ENCODE measurements at places on chromosomes 5 and 9.

DNA sequence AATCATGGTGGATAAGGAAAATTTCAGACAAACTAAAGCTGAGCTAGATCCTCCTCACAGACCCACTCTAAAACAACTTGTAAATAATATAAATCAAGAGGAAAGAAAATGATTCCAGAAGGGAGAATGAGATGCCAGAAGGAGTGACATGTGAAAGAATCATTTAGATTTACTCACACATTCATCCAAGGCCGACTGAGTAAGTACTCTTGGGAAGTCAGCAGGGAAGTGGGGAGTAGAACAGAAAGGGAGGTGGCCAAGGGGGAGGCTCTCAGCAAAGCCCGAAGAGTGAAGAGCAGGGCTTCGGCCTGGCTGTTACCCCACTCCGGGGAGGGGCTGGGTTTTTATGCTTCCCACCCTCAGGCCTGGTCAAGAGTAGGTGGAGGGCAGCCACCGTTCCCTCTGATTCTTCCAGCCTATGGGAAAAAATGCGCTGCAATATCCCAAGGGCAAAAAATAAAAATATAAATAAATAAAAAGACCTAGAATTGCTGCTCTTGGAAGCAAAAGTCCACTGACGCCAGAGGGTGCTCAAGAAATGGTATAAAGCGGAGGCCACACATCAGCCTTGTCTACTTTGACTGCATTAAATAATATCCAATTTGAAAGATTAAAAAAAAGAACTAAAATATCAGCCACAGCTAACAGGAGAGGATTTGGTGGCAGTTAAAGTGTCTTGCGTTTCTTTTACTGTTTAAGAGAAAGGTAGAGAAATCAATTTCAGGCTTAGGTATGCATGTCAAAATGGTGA, 110.2 kb upstream of the COL5A1 start:
- DNase-seq, result no peak

DNA sequence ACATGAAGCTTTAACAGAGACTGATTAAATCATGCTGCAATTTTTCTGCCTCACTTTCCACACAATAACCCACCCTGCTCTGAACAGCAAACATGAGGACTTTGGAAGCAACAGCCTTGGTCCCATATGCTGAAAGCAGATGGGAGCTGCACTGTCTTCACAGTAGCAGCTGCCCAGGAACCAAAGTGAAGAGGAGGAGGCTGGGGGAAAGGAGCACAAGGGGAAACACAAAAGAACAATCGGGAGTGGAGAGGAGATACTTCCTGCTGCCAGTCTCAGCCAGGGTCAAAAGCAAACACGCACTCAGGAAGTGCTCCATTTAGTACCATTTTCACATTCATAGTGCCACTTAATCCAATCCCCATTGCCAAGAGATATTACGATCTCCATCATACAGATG, 183.3 kb upstream of the PUM3 start:
- DNase-seq, result no peak

- no peak for DNase-seq
Measured at GRCh38 chr5:96226941-96227552, 206.0 kb downstream of the PCSK1 start.

- no peak for DNase-seq
Measured at GRCh38 chr9:97809666-97810344, 43.2 kb upstream of the FOXE1 start.

GRCh38 chr9:99921875-99922710, 15.6 kb downstream of the STX17 start:
- no peak for DNase-seq

DNA sequence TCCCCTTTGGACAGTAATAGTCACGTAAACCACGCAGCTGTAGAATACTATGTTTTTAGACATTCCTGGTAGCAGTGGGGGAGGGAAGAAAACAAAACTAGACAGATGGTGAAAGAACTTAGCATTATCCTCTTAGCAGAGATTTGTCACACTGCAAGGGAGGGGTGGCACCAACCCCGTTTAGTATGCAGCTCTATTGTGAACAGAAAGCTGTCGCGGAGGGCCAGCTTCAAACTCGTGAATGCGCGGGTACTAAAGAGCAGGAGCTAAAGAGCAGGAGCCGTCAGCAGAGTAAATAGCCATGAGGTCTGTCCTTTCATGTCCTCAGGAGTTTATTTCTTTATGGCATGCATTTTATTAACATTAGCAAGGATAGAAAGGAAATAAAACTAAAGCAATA, 141.9 kb upstream of the SLC12A2 start:
- no peak for DNase-seq

DNA sequence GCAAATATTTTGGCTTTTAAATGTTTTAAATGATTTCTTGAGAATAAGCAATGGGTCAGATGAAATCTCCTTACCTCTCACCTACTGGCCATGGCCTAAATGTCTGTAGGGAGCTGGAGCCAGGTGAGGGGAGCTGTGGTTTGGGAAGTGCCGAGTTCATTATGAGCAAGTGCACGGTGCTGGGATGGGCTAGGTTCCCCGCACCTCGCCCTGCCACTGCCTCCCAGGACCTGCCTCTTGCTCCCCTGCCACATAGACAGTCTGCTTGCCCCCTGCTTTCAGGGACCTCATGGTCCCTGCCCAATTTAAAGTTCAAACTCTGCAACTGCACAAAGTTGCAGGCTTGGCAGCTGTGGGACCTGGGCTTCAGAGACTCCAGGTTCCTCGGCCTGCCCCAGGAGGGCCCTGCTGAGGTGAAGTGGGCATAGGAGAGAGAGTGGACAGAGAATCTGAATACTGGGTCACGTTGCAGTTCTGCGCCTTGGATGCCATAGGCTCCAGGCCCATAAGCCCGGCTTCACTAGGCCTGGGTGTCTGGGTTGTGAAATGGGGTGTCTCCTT, 5.4 kb downstream of the OR13J1 start:
- DNase-seq, result no peak

DNA sequence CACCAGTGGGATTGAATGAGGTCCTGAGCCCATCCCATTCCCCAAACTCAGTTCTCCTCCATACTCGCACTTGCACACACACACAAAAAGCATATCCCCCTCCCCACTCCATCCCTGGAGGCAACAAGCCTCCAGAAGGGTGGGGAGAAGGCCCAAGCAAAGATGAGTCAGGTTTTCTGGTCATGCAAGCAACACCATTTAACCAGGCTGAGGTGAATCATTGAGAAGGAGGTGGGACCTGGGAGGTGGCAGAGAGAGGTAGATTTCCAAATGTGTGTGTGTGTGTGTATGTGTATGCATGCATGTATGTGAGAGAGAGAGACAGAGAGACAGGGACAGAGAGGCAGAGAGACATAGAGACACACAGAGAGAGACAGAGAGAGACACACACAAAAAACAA, 185.2 kb upstream of the TRIM32 start:
- no peak for DNase-seq

DNA sequence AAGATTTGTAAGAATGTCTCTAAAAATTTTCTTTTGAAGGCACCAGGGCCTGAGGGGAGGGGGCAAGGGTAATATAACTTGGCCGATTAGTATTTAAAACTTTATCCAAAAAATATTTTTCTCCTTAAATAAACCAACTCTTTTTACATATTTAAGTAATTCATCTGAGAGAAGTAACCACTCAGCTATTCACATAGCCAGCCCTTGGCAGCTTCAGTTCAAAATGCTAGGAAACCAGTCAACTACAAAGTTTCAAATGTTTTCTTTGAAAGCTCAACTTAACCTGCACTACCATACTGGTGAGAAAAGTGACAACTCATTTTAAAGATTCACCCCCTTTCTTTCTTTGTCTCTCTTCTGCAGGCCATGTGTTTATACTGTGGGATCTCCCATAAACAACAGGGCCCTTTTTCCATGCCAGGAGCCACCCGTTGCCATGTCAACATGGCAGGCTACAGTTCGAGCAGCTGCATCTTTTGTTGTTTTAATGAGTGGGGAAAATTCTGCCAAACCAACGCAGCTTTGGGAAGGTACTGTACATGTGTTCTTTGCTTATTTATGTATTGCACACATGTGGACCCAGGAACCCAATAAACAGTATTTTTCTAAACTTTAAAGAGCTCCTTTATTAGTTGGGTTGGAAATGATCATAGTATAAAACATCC, 46.3 kb downstream of the AOPEP start:
- no peak for DNase-seq

DNA sequence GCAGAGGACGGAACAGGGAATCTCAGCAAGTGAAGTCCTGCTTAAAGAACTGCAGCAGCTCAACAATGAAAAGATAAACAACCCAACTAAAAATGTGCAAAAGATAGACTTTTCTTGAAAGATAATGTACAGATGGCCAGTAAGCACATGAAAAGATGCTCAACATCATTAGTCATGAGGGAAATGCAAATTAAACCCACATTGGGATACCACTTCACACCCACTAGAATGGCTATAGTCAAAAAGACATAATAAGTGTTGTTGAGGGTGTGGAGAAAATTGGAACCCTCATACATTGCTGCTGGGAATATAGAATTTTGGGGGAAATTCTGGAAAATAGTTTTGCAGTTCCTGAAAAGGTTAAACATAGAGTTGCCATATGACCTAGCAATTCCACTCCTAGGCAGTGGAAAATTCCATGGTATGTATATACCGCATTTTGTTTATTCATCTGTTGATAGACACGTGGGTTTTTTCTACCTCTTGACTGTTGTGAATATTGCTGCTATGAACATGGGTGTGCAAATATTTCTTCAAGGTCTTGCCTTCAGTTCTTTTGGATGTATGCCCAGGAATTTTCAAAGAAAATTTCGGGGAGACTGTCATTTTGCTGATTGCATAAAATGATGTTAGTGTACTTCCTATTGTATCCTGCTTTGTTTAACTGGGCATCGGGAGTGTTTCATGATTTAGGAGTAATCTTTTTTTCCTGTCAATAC, 7.2 kb downstream of the CNOT8 start:
- DNase-seq, result no peak

DNA sequence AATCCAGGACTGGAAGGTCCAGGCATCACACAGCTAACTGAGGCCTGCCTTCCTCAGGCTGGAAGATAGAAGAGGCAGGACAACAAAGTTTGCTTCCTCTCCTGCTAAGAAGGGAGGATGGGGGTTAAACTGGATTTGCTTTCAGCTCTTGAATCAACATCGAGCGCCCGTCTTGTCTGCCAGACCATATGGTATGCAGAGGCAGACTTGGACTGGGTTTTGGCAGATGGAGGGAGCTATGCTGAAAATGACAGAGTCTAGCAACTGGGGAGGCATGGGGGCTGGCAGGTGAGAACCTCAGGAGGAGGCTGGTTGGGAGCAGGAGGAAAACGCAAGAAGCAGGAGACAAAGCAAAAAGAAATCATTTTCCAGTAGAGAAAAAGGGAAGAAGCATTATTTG, 289.5 kb upstream of the IL12B start:
- no peak for DNase-seq

DNA sequence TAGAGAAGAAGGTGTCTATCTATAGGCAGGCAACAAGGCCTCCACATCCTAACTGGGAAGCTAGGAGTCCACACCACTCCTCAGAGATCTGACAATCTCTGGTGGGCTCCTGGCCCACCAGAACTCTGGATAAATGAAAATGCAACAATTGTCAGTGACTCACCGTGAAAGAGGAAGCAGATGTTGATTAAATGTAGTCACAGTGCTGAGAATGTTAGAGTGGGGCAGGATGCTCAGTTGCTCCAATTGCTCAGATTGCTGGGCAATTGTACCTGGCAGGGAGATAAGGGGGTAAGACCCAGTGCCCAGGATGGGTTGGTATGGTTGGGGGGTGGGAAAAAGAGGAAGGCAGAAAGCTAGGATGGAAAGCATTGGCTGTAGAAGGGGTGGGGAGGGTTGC, 4.3 kb downstream of the CCL19 start:
- no peak for DNase-seq

DNA sequence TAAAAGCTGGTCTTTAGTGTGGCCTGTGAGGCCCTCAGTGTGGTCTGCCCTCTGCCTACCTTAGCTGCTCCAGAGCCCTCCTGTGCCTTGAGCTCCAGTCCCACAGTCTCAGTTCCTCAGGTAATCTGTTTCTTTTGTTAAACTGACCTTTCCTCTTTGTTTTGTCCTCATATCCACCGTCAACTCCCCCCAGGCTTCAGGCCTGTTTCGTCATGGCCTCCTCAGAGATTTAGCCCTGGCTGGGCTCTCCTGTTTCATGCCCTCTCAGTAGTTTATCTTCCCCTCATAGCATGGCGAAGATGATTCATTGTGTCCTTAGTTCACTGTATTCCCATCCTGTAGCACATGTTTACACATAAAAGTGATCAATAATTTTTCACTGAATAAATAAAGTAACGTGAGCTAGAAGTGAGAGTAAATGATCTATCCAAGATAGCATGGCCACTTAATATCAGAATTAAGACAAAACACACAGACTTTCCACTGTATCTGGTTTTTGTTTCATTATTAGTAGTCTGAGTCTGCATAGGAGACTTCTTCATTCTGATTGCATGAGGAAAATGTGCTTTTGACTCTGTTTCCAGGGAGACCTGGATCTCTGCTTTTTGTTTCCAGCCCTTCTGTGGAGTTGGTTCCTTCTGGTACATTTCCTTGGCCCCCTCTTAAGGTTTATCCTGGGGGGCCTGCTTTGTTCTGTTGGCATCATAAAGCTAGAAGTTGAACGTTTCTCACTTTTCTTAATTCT, 70.5 kb downstream of the SNX24 start:
- DNase-seq, result no peak

DNA sequence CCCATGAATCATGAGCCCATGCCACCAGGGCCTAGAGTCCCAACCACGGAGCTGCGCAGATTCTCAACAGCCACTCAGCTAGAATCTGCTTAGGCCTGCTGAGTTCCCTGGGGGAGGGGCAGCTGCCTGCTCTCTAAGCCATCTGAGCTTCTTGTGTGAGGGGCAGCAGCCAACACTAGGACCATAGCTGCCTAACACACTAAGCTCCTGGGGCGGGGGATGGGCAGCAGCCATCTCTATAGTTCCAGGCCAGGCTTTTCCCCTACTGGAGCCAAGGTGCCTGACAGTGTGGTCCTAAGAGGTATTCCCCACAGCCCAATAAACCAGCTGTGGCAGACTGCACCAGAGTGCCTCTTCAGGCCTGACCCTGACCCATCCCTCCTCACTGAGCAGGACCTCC, 255.9 kb upstream of the ACO1 start:
- DNase-seq, result no peak

GRCh38 chr5:34409373-34409772, 246.8 kb upstream of the RAI14 start:
- no peak for DNase-seq

GRCh38 chr5:404666-405241, 38.2 kb upstream of the EXOC3 start:
- DNase-seq, result no peak

- no peak for DNase-seq
Measured at GRCh38 chr9:89678396-89679015, 73.7 kb downstream of the GADD45G start.

- no peak for DNase-seq
Measured at GRCh38 chr5:167570431-167570830, 721.0 kb upstream of the WWC1 start.
